ENCODE measurements at places on chromosomes 5 and 9.

DNA sequence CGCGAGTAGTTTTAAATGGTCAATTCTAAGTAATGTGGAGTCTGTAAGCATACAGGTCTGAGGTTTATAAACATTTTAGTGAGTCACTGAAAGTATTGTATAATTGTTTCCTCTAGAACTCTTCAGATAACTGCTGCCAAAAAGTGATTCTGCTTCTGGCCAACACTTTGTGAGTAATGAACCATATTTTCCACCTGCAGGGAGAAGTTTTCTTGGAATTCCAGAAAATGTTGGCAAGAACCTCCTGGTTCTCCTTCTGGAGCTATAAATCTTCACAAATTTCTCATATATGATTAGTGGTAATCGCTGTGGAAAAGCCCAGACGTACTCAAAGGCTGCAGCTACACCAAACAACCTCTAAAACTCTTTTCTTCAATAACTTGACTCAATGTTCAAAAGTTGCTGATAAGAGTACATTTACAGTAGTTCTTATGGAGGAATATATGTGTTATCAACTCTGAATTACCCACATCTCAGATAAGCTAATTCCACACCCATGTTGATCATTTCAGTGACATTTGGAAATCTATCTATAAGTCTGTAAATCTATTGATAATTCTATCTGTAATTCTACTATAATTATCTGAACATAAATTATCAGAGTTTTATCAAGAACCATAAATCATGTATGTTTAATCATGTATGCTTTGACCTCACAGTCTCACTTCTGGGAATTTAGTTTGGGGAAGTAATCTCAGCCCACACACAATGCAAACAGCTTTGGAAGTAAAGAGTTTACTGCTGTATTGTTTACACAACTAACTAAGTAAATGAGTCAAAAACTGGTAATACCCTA is 74.1 kb downstream of the FNBP1 start:
- no peak for DNase-seq

GRCh38 chr9:131608493-131609037 is 63.2 kb downstream of the PRRT1B start:
- no peak for DNase-seq

GRCh38 chr5:73486119-73486899 is 11.9 kb upstream of the BTF3 start:
- no peak for DNase-seq

- DNase-seq = no peak
These were observed 31.0 kb downstream of the MTREX start for GRCh38 chr5:55338810-55339243.

DNA sequence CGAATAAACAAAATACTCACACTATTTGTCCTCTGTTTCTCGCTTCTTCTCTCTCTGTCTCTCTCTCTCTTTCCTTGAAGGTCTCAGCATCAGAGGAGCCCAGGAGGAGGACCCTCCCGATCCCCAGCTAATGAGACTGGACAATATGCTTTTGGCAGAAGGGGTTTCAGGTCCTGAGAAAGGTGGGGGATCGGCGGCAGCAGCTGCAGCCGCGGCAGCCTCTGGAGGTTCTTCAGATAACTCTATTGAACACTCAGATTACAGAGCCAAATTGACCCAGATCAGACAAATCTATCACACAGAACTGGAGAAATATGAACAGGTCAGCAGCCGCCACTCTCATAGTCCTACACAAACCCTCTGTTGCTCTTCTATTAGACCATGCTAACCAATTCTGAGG is 168.4 kb downstream of the PBX3 start:
- DNase-seq = no peak

DNA sequence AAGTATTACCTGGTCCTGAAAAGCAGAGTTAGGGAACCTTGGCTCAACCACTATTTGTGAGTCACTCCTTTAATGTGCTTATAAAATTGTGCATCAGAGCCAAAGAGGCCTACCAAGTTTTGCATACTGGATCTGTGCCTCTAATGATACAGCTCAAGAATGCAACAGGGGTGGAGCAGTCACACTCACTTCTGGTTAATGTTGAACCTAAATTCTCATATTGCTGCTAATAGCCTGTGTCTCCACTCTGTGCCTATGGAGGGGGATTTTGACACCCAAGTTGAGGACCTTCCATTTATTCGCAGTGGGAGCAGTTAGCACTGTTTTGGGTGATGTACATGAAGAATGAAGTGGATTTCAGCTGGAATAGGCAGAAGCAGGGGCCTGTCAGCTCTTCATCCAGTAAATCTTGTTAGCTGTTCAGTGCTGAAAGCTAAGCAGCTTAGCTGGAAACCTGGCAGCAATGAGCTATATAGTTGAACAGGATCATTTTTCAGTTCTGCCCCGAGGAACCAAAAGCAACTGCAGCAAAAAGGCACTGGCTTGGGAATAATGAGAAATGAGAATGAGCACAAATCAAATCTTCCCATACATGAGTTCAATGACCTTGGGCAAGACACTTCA is 9.7 kb downstream of the SH3TC2 start:
- DNase-seq = no peak

DNA sequence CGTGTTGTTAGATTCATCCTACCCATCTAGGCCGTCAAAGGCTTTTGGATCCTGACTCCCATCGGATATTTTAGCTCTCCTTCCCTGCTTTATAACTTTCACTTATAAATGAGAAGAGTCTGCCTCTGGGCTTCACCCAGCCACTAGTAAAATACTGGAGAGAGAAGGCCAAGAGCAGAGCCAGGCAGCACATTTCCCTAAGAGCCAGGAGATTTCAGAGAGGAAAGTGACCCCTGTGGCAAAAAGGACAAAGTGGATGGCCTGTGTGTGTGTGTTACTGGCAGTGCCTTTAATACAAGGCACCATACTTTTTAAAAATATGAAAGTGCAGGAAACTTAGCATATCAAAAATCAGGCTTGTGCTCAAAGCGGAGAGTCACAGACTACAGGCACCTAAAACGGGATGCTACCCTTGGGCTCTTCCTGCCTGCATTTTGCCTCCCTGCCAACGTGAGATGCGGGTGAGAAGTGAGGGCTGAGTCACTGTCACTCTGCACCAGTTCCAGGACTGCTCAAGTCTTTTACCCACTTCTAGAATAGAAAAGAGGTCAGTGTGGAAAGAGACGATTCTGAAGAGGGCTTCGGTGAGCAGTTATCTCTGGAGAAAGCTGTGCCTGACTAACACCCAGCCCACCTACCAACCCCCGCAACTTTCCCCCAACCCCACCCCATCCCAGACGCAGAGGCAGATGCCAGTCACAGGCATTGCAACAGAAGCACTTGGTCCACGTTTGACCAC is 15.9 kb downstream of the NFIL3 start:
- no peak for DNase-seq

GRCh38 chr9:112711050-112711689 is 6.7 kb downstream of the INIP start:
- no peak for DNase-seq

DNA sequence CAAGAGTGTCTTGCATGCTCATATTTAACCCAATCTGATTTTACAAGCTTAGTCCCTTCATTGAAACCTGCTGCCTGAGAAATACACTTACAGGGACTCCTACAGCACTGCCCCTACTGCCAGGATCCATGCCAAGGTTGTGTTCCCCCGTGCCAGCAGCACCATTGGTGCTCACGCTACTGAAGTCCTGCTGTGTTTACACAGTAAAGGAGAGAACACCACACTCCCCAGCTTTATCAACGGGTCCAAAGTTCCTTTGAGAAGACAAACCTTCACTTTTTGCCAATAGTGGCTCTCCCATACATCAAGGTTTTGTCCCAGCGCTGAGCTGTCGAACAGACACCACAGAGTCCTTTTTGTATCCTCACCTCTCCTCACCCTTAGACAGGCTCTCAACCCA is 155.1 kb upstream of the WWC1 start:
- DNase-seq = no peak

- DNase-seq = no peak
These were observed 1.3 kb downstream of the PHYHD1 start for GRCh38 chr9:128921881-128922763.

DNA sequence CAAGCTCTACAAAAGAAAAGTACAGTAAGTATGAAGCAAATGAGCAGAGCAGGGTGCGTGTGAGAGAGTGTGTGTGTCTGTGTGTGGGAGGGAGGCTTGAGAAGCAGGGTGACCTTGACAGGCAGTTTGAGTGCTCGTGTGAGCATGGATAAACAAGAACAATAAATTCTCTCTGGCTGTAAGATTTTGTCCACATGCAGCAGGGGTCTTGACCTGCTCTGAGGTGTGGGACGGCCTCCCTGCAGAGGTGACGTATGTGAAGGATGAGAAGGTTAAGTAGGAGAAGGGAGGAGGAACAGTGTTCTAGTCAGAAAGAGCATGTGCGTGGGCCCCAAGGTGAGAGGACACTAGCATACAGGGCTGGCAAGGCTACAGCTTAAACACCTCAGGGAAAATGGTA is 49.0 kb downstream of the SPTLC1 start:
- DNase-seq = no peak
